ENCODE measurements at places on chromosomes 5 and 9. TPM values are rescaled to one million over a fixed set of nuclear protein-coding genes. Genes with fewer than 3 reads are reported as not detected.
A peak's percentile ranks its signal among the peaks of the same experiment; 100 is the strongest.

- peak; percentile 64 for DNase-seq
Measured at GRCh38 chr5:10729320-10730042, 31.6 kb downstream of the DAP start.

GRCh38 chr5:51960617-51961121 lies 577.4 kb downstream of the ISL1 start:
- no peak for DNase-seq

DNA sequence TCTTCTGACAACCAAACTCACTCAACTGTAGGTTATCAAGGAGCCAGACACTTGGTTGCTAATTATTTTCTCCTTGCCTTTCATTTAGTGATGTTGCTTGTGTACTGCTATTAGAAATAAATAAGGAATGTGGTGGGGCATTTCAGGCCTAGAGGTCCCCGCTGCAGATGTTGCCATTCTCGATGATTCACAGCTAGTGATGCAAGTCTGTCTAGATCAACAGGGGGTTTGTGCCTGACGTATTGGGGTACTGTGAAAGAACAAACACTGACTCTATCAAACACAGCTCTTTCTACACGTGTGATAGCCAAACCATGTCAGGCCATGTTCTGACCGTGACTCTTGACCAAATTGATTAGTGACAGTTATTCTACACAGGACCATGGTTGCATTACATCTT lies 144.7 kb downstream of the OSTF1 start:
- DNase-seq = no peak

Gene PCDHGC4
- total RNA-seq = 0.22 TPM

GRCh38 chr5:8329773-8330172 lies 460.8 kb downstream of the MTRR start:
- DNase-seq = no peak

Gene ANAPC2
- total RNA-seq = 11.7 TPM

Gene SLC6A19
- not detected for total RNA-seq

Gene PCDHGC5
- total RNA-seq = not detected

Gene ABO
- total RNA-seq = not detected

- no peak for DNase-seq
Measured at GRCh38 chr5:89830691-89831090, 578.9 kb downstream of the CETN3 start.
